ENCODE measurements at places on chromosomes 2 and 18.
A peak's percentile ranks its signal among the peaks of the same experiment; 100 is the strongest.

GRCh38 chr18:903701-904100 is 970 bp upstream of the ADCYAP1 start:
- DNase-seq, result peak; percentile 42

GRCh38 chr2:51263951-51264350 is 232.0 kb upstream of the NRXN1 start:
- no peak for DNase-seq

DNA sequence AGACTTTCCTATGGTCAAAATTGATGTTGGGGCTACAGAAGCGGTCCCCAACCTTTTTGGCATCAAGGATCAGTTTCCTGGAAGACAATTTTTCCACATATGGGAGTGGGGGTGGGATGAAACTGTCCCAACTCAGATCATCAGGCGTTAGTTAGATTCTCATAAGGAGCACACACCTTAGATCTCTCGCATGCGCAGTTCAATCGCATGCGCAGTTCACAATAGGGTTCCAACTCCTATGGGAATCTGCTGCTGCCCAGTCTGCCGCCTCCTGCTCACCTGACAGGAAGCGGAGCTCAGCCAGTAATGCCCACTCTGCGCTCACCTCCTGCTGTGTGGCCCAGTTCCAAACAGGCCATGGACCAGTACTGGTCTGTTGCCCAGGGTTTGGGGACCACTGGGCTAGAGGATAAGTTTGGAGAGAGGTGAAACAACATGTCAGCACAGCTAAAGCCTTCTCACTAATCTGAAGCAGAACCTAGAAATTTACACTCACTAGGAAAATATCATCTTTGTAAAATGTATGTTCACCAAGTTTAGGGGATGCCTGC is 410.8 kb upstream of the ZNF804A start:
- DNase-seq, result no peak

DNA sequence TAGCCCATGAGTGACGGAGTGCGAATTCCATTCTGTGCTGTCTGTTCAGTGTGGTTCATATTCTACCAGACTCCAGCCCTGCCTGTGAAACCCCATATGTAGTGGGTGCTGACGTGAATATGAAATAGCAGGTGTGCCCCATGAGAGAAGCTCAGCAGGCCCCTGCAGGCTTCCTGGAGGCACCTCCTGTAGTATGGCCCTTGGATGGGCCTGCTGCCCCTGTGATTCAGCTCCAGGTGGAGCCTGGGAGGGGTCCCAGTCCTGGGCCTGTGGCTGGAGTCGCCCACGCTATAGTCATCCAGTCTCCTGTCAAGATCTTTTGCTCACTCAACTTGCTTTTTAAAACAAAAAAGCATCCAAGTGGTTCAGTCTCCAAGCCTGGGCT is 125.5 kb downstream of the GLI2 start:
- DNase-seq, result peak; percentile 39

DNA sequence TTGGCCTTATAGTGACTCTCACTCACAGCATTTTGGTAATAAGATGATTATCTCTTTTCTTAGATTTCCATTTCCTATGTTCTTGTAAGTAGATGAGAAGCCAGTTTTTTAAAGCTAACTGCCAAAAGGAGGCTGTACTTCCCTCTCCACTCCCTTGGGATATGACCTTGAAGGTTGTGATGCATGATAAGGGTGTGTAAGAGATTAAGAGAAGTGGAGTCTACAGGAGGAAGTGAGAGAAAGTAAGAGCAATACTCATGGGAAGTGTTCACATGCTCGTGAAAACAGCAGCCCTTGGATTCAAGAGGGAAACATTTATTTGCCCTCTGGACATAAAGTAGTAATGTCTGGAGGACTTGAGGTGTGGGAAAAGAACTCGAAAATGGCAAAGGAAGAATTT is 171.5 kb downstream of the EVA1A start:
- DNase-seq, result no peak

DNA sequence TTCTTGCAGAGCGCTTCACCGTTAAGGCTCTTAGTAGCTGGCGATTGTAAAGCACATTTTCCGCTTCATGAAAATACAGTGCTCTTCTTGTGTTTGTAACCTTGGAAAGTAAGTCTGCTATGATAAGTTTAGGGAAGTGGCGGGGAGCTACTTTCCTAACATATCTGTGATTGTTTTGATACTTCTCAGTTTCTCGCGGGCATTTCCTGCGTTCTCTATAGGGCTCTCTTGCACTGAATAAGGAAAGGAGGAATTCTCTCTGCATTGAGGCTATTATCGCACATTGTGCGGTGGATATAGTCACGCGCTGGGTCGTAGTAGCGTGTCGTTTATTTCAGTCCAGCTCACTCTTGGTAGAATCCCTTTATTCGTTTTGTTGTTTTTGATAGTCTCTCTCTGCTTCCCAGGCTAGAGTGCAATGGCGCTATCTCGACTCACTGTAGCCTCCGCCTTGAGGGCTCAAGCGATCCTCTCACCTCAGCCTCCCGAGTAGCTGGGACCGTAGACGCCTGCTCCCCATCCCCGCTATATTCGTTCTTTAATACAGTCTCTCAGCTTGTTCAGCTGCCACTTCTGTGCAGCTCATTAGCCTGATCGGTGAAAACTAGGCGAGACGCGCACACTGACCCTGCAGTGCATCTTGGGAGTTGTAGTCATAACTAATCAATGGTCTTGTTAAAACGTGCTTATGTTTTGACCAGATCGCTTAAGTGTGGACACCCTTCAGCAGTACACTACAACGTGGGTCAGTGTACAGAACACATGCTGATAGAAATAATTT is 1.0 kb upstream of the PPP4R3B start:
- DNase-seq, result peak; percentile 60

Measured in fibroblast of mammary gland (primary cell).